Activated CD8-positive, alpha-beta memory T cell treated with anti-CD3 and anti-CD28 coated beads for 1 hour (primary cell): ENCODE measurements at places on chromosomes 6 and 20.

DNA sequence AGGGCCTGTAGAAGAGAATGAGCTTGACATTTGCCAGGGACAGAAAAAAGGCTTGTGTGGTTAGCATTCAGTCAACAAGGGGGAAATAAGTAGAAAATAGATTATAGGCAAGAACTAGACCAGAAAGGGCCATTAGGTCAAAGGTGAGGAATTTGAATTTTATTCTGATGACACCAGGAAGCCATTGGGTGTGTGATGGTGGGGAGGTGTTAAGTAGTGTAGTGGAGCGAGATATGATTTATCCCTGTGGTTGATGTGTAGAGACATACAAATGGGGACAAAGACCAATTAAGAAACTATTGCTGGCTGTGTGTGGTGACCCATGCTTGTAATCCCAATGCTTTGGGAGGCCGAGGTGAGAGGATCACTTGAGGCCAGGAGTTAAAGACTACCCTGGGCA, 11.0 kb downstream of the DSTN start:
- no peak for DNase-seq

DNA sequence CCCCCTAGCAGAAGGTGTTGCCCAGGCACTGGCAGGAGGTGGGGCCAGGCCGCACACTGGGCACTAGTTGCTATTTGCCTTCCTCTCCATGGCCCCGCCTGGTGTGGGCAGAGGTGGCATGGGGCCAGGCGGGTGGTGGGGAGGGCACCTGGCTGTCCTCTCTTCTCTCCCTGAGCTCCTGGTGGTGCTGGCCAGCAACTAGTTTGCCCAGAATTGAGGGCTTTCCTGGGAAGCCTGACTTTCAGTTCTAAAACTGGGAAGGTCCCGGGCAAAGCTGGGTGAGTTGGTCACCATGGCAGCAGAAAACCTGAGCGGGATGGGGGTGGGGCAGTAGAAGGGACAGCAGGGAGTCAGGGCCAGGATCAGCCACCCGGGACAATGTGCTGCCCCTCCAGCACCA, 48.2 kb downstream of the RBM38 start:
- no peak for DNase-seq

GRCh38 chr20:297098-297924, at the start of gene ZCCHC3:
TSS of gene ZCCHC3 (plus strand) at chr20:297570. CDS start at chr20:297587, 17 bp downstream.
- DNase-seq: peak; percentile 53

DNA sequence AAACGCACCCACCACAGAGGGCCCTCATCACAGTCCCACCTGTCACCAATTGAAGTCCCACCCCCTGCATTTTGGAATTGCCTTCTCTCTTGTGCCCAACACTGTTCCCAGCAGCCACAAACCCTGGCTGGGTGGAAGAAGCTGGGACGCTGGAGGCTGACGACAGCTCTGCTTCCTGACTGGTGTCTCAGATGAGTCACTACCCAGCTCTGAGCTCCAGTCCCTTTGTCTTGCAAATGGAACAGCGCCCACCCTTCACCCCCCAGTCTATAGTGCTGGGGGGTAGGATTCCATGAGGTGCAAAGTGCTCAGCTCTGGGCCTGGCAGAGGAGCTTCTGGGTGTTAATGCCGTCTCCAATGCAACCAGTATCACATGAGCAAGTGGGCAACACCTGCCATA, 85.3 kb downstream of the DLGAP4 start:
- DNase-seq: no peak

- peak; percentile 3 for DNase-seq
Observed at GRCh38 chr6:32668226-32668747, 1.8 kb upstream of the HLA-DQB1 start.

DNA sequence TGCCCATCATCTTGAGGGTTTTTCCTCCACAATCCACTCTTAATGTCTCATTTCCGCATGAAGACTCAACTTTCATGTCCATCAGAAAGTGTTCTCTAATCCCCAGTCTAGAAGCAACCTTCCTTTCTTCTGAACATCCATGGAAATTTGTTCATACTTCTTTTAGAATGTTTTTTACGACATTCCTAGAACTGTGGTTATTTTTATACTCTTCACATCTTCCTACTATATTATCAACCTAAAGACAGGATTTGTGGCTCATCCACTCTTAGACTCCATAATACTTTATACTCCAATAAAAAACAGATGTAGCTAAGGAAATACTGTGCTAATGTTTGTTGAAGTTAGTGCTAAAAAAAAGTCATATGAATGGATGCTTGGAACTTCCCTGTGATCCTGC, 1.4 kb upstream of the CAP2 start:
- no peak for DNase-seq

DNA sequence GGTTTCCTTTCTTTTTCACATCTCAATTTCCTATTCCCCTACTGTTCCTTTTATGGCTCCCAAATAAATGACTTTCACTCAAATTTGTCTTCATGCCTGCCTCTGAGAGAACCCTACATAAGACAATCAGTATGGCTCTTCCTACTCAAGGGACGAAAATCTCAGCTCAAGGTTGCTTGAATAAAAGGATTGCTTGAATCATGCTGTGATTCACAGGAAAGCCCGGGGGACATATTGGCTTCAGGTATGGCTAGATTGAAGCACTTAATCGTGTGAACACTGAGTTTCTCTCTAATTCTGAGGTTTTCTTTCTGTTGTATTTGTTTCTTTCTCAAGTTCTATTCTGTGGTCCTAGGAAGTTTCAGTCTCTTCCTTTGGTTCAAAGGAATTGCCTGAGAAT, 140.3 kb upstream of the SULF2 start:
- DNase-seq: no peak

GRCh38 chr6:29005183-29005885, at the start of gene ZNF311:
TSS of gene ZNF311 (minus strand) at chr6:29005315. CDS start at chr6:29003954, 1,361 bp downstream.
- no peak for DNase-seq

DNA sequence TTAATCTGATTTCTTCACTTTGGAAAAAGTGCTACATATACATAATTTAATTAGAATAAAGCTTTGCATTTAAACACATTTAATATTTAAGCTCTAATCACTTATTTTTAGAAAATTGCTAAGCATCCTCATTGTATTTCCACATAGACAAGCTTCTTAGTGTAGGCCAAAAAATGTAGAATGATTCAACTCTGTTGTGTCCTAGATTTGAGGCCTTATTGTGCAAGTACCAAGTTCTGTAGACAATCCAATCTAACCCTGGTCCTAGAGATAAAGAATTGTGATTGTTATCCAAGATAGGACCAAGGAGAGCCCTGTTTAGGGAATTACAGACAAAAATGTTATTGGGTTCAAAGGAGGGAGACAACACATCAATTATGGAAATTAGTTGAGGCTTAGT, 27.6 kb downstream of the MRAP2 start:
- DNase-seq: no peak

DNA sequence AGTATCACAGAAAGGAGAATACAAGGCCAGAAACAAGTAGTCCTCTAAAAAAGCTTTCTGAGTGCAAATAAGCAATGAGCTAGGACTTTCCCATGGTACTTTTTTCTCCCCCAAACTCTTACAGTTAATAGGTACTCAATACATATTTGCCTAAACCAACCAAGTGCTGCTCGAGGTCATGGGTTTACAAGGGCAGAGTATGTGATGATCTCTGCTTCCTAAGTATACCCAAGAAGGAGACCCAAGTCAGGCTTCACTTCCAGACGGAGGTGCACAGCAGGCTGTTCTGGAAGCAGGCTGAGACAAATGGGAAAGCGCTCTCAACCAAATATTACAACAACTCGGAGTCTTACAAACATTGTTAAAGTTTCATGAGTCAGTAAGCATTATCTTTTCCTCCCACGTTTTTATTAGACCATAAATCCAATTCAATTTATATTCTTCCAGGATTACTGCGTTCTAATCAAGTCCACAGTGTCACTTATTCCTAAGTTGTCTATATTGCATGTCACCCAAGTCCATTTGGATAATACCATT, 8.1 kb downstream of the FYN start:
- DNase-seq: no peak

DNA sequence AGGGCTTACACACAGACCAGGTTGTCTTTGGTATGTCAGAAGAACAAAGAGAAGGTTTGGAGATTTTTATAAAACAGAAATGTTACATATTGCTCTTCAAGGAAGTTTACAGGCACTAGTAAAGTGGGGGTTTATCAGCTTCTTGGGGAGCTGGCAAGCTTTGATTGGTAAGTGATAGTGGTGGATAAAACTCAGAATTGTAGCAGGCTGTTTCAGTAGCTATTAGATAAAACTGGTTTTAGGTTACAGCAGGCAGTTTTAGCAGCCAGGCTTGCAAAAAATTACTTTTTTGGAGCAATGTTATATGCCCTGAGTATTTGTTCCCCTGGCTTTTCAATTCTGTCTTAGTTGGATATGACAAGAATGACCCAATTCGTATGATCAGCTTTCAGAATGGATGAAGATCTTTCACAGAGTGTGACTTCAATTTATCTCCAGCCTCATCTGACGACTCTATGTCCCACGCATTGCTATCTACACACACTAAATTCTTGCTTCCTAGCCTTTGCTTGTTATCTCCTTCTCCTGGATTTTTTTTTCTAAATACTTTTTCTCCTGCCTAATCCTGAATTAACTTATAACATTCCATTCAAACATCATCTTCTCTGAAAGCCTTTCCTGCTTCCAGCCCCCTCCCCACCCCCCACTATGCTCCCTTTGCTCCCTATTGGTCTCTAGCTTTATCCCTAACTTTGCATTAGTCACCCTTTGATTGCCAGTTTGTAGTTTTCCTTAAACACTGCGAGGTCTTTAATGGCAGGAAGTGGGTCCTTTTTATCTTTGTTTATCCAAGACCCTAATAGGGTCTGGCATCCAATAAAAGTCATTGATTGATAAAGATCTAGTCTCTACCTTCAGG, 1.0 kb upstream of the TOMM34 start:
- DNase-seq: no peak

DNA sequence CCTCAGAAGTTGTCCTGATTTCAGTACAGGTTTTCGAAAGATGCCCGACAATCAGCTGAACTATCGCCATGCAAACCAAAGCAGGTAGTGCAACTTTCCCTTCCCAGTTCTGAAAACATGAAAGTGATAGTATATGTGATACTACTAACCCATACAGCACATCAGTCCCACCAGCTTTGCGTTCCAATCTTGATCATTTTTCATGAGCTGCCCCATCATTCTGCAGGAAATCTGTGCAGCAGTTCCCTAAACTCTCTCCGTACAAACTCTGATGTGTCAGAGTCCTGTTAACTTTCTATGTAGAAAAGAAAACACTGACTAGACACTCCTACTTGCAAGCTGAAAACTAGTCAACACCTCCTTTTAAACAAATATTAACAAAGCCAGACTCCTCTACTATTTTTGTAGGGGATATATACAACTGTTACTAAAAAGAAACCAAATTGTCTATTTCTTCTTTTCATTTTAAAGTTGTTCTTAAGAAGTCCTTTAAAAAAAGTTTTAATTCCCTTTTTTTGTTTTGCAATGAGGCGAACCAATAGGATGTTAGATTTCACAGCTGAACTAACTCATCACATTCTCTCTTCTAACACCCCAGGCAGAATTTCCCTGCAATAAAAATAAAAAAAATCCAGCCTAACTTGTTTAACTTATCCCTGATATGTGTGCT, 99.6 kb upstream of the DST start:
- DNase-seq: no peak

- no peak for DNase-seq
Observed at GRCh38 chr6:134389658-134390057, 71.7 kb upstream of the SGK1 start.

- no peak for DNase-seq
Observed at GRCh38 chr6:160967833-160968232, 23.7 kb upstream of the MAP3K4 start.

DNA sequence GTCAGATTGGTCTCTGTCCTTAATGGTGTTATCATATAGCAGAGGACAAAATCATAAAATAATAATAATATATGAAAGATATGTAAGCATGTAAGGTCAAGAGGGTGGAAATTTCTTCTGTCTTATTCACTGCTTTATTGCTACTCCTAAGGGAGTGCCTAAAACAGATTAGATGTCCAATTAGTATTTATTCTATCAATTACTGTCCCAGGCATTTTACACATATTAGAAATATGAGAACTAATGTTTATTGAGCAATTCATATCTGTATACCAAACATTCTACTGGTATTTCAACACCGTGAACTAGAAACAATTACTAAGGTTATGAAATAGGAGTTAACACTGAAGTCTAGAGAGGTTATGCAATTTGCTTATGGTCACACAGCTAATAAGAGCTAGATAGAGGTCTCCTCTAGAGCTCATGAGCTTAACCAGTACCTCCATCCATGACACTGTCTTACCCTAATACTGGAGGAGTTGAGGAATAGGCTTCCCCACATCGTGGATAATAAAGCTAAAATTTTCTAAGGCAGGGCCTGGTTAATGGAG, 302.3 kb downstream of the PLCB1 start:
- DNase-seq: no peak

GRCh38 chr6:3884007-3884745, 35.0 kb downstream of the FAM50B start:
- DNase-seq: no peak

GRCh38 chr6:19705606-19706005, 131.6 kb upstream of the ID4 start:
- no peak for DNase-seq

DNA sequence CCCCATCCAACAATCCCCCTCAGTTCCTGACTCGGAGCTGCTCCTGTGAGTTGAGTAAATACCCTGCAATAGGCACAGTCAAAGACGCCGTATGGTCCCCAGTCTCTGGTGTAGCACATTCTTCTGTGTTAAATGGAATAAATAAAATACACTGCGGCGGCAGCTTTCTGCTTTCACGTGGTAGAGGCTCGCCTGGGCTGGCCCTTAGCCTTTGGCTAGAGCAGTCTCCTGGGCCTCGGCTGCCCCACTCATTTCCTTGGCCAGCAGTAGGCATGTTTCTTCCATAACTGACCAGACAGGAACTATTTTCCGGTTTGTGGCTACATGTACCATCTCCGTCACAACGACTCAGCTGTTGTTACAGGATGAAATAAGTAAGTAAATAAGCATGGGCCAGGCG, 20.7 kb downstream of the SERPINB6 start:
- DNase-seq: no peak

GRCh38 chr6:8086755-8087306, 15.5 kb downstream of the EEF1E1 start:
- no peak for DNase-seq

DNA sequence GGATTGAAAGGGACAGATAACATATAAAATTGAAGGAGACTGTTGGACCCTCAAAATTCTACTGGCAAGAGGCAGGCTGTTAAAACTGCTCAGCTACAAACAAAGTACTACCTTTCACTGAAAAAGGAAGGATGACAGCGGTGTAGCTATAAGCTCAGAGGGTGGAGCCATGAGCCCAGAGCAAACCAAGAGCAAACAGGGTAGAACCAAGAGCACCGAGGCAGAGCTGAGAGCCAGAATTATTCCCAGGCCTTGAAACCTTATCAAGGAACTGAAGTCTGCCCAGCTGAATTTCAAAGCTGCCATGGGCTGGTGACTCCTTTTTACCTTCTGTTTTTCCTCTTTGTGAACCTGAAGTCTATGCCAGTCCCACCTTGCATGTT, 74.7 kb upstream of the SLC4A11 start:
- DNase-seq: no peak

DNA sequence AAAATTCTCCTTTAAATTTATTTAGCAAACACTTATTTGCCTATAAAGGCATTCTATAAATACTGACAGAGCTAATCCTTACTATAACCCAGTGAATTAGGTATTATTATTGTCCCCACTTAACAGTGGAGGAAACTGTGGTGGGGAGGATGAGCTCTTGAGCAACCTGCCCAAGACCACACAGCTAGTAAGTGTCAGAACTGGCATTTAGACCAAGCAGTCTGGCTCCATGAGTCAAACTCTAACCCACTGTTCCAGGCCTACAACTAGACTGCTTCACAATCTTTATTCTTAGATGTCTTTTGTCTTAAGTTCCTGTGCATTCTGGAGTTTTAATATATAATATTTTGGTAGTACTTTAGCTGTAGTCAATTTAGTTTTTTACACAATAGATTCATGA, 530.8 kb downstream of the BCKDHB start:
- DNase-seq: no peak

- DNase-seq: no peak
Observed at GRCh38 chr6:42372699-42373098, 79.0 kb downstream of the TRERF1 start.
